Cortex of kidney (tissue), 1 donor: ENCODE measurements at places on chromosomes 3 and 15.

- DNase-seq: no peak
Observed at GRCh38 chr3:14406336-14406735, 3.9 kb downstream of the SLC6A6 start.

DNA sequence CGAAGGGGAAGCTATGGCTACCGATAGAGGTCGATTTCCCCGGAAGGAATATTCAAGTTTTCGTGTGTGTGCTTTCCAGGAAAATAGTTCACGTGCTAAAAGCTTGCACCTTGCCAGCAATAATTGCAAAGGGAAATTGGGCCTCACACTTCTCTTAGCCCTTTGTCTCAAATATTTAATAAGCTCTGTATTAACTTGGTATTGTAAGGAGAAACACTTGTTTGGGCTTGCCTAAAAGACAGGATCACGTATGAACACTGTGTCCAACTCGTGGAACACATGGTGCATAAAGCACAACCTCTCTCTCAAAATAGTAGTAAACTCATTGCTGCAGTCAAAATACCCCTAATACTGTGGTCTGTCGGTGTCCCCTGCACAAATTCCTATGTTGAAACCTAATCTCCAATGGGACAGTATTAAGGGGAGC is 352 bp upstream of the TMF1 start:
- no peak for DNase-seq

DNA sequence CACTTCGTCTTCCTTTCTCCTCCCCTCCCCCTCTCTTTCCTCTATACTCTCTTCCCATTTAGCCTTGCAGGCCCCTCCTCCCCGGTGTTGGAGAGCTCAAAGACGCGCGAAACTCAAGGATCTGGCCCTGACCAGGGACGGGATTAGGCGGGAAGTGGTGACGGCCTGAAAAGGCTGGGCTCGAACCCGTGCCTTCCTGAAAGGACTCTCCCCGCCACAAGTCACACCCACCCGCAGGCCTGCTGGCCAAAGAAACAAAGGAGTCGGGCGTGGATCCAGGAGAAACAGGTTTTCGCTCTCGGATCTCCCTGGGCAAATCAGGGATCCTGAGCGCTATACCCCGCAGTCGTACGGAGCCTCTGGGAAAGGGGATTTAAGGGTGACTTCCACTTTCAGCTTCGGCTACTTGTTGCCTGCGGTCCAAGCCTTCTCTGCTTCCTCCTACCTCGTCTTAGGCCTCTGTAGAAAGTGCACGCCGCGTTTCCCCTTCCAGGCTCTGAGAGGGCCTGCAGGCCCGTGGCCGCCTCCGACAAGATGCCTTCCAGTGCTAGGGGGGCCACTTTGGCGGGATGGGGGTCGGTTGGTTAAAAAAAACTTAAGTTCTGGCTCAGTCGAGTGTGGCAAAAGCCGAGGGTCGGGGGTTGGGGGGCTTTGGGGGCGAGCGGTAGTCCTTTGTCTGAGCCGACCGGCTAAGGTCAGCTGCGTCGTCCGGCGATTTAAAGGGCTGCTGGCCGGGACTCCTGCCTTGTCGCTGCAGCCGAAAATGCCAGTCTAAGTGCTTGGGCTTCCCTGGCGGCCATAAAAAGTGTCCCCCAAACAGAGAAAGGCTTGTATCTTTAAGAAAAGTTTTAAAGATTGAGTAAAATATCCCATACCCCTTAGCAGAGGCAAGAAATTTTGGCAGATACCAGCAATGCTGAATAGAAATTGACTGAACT is 8.2 kb downstream of the ZIC4 start:
- no peak for DNase-seq

GRCh38 chr15:88399021-88399685 is 68.0 kb downstream of the MRPL46 start:
- no peak for DNase-seq

GRCh38 chr3:152281133-152281713 is 12.5 kb downstream of the MBNL1 start:
- no peak for DNase-seq

DNA sequence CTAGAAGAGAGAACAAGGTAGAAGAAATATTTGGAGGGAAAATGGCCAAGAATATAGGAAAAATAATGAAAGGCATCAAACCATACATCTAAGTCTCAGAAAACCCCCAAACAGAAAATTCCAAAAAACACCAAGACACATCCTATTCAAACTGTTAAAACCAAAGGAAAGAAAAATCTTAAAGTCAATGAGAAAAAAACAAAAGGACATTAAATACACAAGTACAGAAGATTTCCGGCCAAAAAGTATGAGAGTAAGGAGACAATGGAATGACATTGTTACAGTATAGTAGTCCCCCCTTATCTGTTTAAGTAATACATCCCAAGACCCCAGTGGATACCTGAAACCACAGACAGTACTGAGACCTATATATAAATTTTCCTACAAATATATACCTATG is 18.8 kb downstream of the CLASP2 start:
- no peak for DNase-seq

DNA sequence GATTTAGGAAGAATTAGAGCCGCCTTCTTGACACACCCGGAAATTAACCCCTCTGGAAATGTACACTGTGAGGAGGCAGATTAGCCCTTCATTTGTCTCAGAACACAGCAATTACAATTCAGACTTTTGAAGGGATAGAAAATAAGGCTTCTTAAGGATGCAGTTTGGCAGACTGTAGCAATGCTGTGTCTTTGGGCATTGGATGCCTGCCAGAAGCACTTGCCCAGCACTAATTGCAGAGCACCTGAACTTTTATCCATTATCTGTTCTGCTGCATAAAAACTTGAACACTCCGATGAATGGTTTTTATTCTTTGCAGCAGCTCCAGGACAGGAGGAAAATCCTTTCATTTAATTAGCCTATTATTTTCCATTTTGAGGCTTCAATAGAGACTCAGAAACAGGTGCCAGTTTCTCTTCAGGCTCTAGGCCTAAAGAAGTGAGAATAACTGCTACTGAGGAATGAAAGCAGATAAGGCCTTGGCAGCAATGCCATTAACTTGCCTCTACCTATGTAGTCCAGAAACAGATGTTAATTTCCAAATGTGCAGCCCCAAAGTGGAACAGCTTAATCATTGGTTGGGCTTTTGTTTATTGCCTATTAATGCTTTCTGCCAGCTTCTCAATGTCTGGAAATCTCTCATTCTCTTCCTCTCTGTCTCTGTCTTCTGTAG is 418.5 kb downstream of the NSUN3 start:
- no peak for DNase-seq
